ENCODE measurements at places on chromosomes 7 and 10. TPM values are rescaled to one million over a fixed set of nuclear protein-coding genes. Genes with fewer than 3 reads are reported as not detected.

- no peak for DNase-seq
These were observed 780.0 kb downstream of the SORCS1 start for GRCh38 chr10:106384496-106384895.

DNA sequence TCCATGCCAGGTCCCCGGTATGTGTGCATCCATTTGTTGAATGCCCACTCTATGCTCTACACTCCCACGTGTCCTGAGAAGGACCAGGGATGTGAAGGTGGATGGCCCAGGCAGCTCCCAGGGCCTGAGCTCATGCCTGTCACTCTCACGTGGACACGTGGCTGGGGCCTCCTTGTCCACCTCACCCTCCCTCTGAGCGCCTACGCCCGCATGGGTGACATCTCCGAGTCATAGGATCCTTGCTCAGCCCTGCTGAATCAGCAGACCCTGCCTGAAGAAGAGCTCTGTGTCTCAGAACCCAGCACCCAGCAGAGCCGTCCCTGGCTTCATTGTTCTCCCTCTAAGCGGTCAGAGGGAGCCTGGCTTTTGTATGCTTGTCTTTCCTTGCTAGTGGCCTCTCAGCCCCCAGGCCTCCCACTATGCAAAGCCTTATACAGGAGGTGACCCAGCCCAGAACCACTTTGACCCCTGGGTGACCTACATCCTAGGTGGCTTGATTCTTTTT is 107.9 kb upstream of the PPIF start:
- DNase-seq, result no peak

DNA sequence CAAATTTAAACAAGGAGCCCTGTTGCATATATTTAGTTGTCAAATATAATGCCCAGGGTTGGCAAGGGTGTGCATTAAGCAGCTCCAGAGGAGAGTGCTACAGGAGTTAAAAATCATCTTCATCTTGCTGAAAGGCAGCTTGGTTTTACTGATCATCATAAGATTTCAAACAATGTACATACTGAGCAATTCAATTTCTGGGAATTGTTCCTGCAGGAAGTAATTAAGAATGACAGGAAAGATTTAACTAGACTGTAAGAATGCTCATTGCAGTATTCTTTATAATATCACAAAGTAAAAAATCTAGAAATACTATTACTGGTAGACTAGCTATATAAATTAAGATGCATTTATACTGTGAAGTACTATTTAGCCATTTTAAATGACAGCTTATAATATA is 153.6 kb downstream of the DYNC1I1 start:
- no peak for DNase-seq

GRCh38 chr7:142457146-142457703 is 199.4 kb upstream of the PRSS58 start:
- no peak for DNase-seq

PIK3CG gene
- total RNA-seq, result 1.7 TPM

UPK3BL2 gene
- total RNA-seq, result 7.7 TPM

Data from cardiac septum (tissue), 1 donor.